ENCODE measurements at places on chromosomes 13 and 19. TPM values are rescaled to one million over a fixed set of nuclear protein-coding genes. Genes with fewer than 3 reads are reported as not detected.

- H3K27ac ChIP-seq: no peak overlapping the region
- DNase-seq: no peak
- H3K4me3 ChIP-seq: no peak overlapping the region
- H3K27me3 ChIP-seq: no peaks in the 10 kb centered on the region
- peaks cover 49% of the 10 kb centered on the region for H3K36me3 ChIP-seq
- no peaks in the 10 kb centered on the region for H3K4me1 ChIP-seq
Observed at GRCh38 chr13:98450539-98451111, 126.3 kb downstream of the STK24 start.

- peak overlapping the region; percentile 90 for H3K4me3 ChIP-seq
- no peak for DNase-seq
- no peaks in the 10 kb centered on the region for H3K36me3 ChIP-seq
Observed at GRCh38 chr13:27172495-27172842, 858 bp upstream of the USP12 start.

- H3K27ac ChIP-seq: no peak overlapping the region
- H3K36me3 ChIP-seq: no peaks in the 10 kb centered on the region
- H3K4me1 ChIP-seq: no peaks in the 10 kb centered on the region
- peaks cover 57% of the 10 kb centered on the region for H3K27me3 ChIP-seq
Observed at GRCh38 chr13:94968040-94968756, 255.9 kb upstream of the SOX21 start.

GRCh38 chr19:6239401-6239844, 40.4 kb downstream of the MLLT1 start:
- no peak overlapping the region for H3K4me3 ChIP-seq
- H3K4me1 ChIP-seq: peaks cover 11% of the 10 kb centered on the region
- no peaks in the 10 kb centered on the region for H3K36me3 ChIP-seq

DNA sequence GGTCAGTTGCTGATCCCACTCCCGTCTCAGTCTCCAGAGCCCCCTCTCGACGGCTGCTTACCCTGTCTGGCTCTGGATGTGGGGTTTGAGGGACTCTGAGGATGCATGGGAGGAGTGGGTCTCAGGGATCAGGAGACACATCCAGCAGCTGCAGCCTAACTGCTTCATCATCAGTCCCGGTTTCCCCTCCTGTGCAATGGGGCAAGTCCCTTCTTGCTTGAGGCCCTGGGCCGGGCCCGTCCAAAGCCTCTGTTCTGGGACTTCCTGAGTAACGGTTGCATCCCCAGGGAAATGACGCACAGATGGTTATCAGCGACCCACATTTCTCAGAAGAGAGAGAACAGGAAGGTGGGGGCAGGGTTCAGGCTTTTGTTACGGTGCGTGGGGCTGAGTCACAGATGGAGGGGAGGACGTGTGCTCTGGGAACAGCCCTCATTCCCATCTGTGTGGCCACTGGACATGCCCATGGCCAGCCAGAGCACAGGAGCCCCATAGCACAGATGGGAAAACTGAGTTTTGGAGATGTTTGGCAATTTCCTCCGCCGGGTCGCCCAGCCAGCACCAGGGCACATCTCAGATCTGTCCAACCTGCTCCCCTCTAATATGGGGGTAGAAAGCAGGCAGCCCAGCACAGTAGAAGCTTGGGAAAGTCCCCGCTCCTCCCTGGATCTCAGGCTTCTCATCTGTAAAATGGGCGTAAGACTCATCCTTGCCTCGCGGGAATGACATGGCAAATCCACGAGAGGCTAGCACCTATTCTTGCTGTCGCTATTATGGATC, 19.3 kb downstream of the GNA15 start:
- H3K27me3 ChIP-seq: no peaks in the 10 kb centered on the region
- no peaks in the 10 kb centered on the region for H3K4me1 ChIP-seq
- no peaks in the 10 kb centered on the region for H3K36me3 ChIP-seq
- no peak overlapping the region for H3K27ac ChIP-seq
- no peak overlapping the region for H3K4me3 ChIP-seq

DNA sequence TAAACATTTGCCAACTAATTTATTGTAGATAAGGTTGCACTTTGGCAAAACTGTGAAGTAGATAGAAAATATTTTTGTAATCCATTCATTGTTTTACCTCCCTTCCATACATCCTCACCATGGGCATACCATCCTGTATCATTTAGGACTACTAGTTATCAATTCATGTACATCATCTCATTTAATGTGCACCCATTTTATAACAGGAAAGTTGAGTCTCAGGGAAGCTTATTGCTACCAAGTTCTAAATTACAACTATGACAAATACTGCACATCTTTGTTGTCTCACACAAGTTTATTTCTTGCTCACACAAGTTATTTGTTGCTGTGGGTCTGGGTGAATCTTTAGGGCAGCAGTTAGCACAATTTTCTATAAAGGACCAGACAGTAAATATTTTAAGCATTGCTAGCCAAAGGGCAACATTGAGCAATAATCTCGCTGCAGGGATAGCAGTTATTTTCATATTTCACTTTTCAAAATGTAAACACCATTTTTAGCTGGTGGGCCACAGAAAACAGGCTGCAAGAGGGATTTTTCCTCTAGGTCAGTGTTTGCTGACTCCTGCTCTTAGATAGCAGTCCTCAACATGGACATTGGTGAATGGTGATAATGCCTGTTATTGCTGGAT, 276.5 kb downstream of the GPC6 start:
- H3K27me3 ChIP-seq: no peaks in the 10 kb centered on the region
- H3K36me3 ChIP-seq: no peaks in the 10 kb centered on the region
- no peaks in the 10 kb centered on the region for H3K4me1 ChIP-seq
- DNase-seq: no peak

KIRREL2 gene
- total RNA-seq: not detected

DNA sequence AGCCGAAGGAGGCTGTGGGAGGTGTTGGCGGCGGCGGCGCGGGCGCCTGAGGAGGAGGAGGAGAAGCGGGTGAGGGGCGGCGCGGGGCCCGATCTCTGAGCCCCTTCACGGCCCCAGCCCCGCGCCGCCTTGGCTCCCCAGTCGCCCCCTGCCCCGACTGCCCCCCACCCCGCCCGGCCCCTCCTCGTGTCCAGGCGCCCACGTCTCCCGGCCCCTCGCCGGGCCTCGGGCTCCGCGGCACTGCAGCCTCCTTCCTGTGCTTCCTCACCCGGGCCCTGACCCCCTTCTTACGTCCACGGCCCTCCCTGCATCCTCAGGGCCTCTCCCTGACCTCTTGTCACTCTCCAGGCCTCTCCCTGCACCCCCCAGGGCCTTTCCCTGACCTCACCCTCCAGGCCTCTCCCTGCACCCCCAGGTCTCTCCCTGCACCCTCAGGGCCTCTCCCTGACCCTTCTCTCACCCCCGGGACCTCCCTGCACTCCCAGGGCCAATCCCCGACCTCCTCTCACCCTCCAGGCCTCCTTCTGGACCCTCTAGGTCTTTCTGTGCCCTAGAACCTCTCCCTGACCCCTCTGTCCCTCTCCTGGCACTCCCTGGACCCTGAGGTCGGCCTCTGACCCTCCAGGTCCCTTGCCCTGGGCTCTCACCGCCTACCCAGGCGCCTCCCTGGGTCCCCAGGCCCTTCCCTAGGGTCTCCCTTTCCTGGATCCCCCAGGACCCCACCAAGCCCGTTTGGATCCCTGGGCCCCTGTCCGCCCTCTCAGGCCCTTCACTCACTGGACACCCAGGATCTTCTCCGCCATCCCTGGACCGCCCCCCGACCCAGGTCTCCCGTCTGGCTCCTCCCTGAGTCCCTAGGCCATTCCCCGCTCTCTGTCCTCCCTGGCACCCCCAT, 460 bp downstream of the KMT5C start:
- 0 out of 2 replicates have a peak, but pooled peaks cover 5% of the 10 kb centered on the region for H3K36me3 ChIP-seq
- H3K4me3 ChIP-seq: peak overlapping the region; percentile 86
- no peaks in the 10 kb centered on the region for H3K27me3 ChIP-seq
- peak; percentile 36 for DNase-seq
- H3K27ac ChIP-seq: peak overlapping the region; percentile 55
- peaks cover 14% of the 10 kb centered on the region for H3K4me1 ChIP-seq

GRCh38 chr19:51365965-51366388, at the start of gene ETFB:
ETFB (minus strand) TSS chr19:51366388; CDS start chr19:51366326, 62 bp downstream.
- no peaks in the 10 kb centered on the region for H3K36me3 ChIP-seq
- peaks cover 7% of the 10 kb centered on the region for H3K27me3 ChIP-seq
- peak within 1 kb of the TSS; percentile 92 for H3K4me3 ChIP-seq
- DNase-seq: no peak

MYBPC2 gene
- total RNA-seq: not detected

GRCh38 chr19:3163230-3163886, 15.2 kb upstream of the S1PR4 start:
- H3K36me3 ChIP-seq: no peaks in the 10 kb centered on the region
- no peaks in the 10 kb centered on the region for H3K27me3 ChIP-seq
- peaks cover 9% of the 10 kb centered on the region for H3K4me1 ChIP-seq
- no peak overlapping the region for H3K27ac ChIP-seq

TEX26 gene
- not detected for total RNA-seq

NXNL1 gene
- not detected for total RNA-seq

- H3K27ac ChIP-seq: no peak overlapping the region
- no peak for DNase-seq
- H3K4me1 ChIP-seq: no peaks in the 10 kb centered on the region
- H3K4me3 ChIP-seq: no peak overlapping the region
- no peaks in the 10 kb centered on the region for H3K36me3 ChIP-seq
Observed at GRCh38 chr13:32636711-32637110, 50.5 kb downstream of the PDS5B start.

CPB2 gene
- not detected for total RNA-seq

DNA sequence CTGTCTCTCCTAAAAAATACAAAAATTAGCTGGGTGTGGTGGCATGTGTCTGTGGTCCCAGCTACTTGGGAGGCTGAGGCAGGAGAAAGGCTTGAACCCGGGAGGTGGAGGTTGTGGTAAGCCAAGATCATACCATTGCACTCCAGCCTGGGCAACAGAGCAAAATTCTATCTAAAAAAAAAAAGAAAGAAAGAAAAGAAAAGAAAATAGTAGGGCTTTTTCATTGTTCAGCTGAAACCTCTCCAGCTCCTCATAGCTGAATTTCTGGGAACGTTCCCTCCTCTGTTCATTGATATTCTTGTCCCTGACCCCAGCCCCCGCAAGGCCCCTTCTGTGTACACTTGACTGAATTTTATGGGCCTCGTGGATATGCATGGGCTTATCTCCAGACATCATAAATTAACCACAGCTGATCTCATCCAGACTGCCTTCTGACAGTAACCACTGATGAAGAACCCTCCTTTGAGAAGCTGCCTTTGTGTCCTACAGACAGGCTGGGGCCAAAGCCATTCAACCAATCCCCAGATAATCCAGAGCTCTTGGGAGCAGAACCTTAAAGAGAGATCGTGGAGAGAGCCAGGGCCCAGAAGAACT, at the start of gene ELSPBP1:
ELSPBP1 (plus strand) TSS at position 424 of the 594 bp plus-strand sequence. CDS start 14,036 bp downstream, outside the sequence.
- no peak for DNase-seq
- H3K27ac ChIP-seq: no peak within 1 kb of the TSS
- no peaks in the 10 kb centered on the region for H3K36me3 ChIP-seq
- H3K4me3 ChIP-seq: no peak within 1 kb of the TSS

C13orf46 gene
- total RNA-seq: 1.7 TPM

SMARCA4 gene
- total RNA-seq: 128 TPM

KLF5 gene
- total RNA-seq: 65.9 TPM

DNA sequence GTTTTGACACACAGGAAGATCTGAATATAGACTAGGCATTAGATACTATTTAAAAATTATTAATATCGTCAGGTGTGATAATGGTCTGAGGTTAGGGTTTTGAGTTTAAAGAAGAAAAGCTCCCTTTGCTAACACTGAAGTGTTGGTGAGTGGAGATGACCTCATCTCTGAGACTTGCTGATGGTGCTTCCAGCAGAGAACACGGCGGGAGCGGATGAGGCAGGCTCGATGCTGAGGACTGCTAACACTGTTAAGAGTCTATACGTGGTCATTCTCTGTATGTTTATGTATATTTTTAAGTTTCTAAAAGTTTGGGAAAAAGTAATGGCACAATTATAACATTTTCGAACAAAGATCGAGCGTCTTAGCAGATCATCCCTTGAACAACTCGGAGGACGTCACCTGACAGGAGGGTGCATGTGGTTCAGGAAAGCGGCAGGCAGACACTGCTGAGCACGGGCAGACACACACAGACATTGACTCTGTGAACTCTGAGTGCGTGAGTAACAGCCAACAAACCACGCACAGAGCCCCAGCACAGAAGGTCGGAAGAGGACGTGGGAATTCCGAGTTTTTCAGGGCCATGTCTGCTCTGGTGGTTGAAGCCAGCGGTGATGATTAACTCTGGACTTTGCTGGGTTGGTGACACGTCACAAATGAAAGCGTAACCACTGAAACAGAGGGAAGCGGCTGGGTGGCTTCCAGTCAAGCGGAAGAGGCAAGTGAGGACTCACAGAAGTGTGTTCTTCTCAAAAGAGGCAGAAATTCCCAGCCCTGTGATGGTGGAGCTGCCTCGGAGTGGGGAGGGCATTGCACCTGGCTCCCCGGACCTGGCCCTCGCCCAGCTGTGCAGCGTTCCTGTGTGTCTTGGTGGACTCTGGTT, 91.9 kb upstream of the TEX29 start:
- H3K4me1 ChIP-seq: no peaks in the 10 kb centered on the region
- H3K36me3 ChIP-seq: no peaks in the 10 kb centered on the region
- H3K27ac ChIP-seq: no peak overlapping the region

- H3K4me3 ChIP-seq: no peak overlapping the region
- H3K36me3 ChIP-seq: peaks cover 31% of the 10 kb centered on the region
- no peak for DNase-seq
- no peak overlapping the region for H3K27ac ChIP-seq
- H3K27me3 ChIP-seq: no peaks in the 10 kb centered on the region
- H3K4me1 ChIP-seq: peaks cover 18% of the 10 kb centered on the region
Observed at GRCh38 chr13:52459668-52460067, 4.4 kb downstream of the CKAP2 start.

MIR17HG gene
- 6.9 TPM for total RNA-seq

PRR20E gene
- total RNA-seq: not detected

GRCh38 chr19:51145916-51146493, 3.9 kb downstream of the SIGLEC7 start:
- no peak for DNase-seq
- H3K4me3 ChIP-seq: no peak overlapping the region
- no peaks in the 10 kb centered on the region for H3K4me1 ChIP-seq

- no peaks in the 10 kb centered on the region for H3K36me3 ChIP-seq
- H3K27ac ChIP-seq: no peak overlapping the region
- no peak overlapping the region for H3K4me3 ChIP-seq
- no peaks in the 10 kb centered on the region for H3K27me3 ChIP-seq
- DNase-seq: no peak
Observed at GRCh38 chr13:58165617-58166016, 534.1 kb downstream of the PCDH17 start.

All from PC-9 (cell line).